ENCODE measurements at places on chromosomes 13 and 19. TPM values are rescaled to one million over a fixed set of nuclear protein-coding genes. Genes with fewer than 3 reads are reported as not detected.

The PEG3 gene
- total RNA-seq: 9.5 TPM

The ELANE gene
- total RNA-seq: not detected

The CTU1 gene
- 12.5 TPM for total RNA-seq

The SUCLA2 gene
- 24.3 TPM for total RNA-seq

The TNFSF13B gene
- total RNA-seq: 0.12 TPM

The KLK14 gene
- not detected for total RNA-seq

The RXFP2 gene
- total RNA-seq: not detected

The KIR3DL1 gene
- not detected for total RNA-seq

Data from epithelial cell of proximal tubule (primary cell).